ENCODE measurements at places on chromosomes 12 and 14.

DNA sequence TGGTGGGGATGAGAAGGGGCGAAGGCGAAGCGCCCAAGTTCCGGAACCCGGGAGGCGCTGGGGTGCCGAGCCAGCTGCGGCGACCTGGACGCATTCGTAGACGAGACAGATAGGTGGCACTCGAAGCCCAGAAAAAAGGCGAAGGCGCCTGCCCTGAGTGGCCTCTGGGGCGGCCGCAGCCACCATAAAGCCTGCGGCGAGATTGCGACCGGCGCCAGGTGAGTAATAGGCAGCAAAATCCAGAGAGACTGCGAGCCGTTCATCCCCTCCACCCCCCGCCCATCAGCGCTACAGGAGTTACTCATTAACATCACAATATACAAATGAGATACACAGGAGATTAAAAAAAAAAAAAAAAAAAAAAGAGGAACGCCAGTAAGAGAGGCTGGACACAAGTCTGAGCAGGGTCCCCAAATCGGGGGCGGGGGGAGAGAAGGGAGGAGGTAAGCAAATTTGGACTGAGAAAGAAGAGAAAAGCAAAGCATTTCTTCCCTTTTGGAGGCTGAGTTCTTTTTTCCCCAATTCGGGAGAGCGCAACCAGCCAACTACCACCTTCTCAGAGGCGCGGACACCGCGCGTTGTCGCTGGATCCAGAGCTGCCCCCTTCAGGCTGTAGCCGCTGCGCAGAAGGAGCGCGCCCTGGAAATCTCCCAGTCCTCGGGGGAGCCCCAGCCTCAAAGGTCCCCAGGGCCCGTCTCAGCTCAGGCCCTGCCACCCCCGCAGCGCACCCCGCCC is 15.7 kb downstream of the TBX3 start:
- peak; percentile 85 for DNase-seq

DNA sequence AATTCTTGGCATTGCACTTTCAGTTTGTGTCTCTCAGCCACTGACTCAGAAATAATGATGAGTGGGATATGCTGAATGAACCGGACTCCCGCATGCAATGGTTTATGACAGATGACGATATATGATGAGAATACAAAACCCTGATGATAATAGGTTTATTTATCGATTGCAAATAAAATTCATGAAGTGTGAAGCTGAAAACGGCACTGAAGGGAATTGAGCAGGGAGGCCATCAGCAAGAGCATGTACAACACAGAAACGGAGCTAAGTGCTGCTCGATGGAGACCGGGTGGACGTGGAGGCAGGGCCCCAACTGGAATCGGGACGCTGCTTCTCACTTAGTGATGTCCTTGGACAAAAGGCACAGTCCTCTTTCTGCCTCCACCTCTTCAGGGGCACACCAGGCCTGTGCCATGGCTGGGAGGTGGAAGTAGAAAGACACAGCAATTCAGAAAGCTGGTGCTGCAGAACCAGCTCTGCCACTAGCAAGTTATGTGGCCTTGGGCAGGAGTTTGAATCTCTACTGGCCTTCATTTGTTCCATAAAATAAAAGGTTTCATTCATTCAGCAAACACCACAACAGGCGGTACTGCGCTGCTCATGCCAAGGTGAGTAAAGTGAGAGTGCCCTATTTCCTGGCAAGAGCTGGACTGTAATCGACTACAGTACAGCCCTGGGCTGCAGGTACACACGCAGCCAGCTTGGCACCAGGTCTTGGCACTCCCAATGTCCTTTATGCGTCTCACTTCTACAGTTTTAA is 117.0 kb downstream of the EGLN3 start:
- no peak for DNase-seq

- DNase-seq, result no peak
Observed at GRCh38 chr14:105767315-105767714, 240.9 kb downstream of the TMEM121 start.

DNA sequence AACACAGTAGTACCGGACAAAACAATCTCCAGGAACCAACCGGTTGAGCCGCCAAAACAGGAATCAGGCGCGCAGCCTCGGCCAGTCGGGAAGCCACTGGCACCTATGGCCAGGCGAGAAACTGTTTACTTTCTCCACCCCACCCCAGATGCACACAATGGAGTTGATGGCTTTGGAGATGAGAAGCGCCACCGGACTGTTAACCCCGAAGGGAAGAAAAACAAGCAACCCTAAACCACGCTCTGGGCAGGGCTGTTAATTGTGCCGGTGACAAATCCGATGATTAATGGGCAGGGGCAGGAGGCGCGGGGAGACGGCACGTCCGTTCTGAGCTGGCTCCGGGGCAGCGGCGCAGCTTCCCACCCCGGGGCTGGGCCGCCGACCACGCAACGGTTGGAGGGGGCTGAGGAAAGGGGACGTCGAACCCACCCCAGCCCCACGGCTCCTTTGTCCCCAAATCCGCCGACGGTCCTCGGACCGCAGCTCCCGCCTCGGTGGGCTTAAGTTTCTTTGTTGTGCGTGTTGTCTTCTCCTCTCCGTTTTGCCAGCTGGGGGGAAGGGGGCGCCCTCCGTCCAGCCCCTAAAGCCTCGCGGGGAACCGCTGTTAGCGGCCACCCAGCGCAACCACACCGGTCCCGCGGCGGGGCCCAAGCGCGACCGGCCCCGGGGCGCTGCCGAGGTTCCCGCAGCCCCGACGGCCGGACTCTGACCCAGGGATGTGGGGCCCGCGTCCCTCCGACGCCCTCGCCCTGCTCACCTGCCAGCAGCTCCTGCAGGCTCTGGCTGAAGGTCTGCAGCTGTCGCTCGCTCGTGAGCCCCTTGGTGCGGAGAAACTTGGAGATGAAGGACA is 790 bp downstream of the BTG1 start:
- peak; percentile 67 for DNase-seq

- no peak for DNase-seq
Observed at GRCh38 chr14:95897280-95897679, 20.6 kb downstream of the TUNAR start.

GRCh38 chr12:54502485-54502884 is 4.9 kb downstream of the NCKAP1L start:
- DNase-seq, result no peak

- DNase-seq, result no peak
Observed at GRCh38 chr14:95510804-95511203, 5.6 kb downstream of the SYNE3 start.

GRCh38 chr14:91327250-91327595 is 82.7 kb upstream of the GPR68 start:
- DNase-seq, result no peak

GRCh38 chr14:89399594-89400068 is 17.4 kb downstream of the FOXN3 start:
- DNase-seq, result peak; percentile 21

DNA sequence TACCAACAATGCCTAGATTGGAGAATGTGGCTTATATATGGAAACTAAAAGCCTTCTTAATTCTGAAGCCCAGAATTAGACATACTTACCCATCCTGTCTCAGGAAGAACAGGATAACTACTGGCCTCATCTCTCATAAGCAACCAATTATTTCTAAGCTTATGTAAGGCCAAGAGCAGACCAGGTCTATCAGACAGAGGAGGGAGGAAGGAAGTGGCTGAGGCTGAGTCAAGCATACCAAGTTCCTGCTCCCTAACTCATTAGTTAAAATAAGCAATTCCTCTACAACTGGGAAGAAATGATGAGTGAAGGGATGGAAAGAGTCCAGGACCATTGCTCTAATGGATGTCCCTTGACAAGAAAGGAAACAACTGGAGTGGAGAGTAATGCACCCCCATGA is 27.0 kb upstream of the INSM2 start:
- DNase-seq, result no peak
